ENCODE measurements at places on chromosomes 4 and X.

GRCh38 chr4:118279920-118280432, 72.8 kb downstream of the PRSS12 start:
- DNase-seq = no peak

DNA sequence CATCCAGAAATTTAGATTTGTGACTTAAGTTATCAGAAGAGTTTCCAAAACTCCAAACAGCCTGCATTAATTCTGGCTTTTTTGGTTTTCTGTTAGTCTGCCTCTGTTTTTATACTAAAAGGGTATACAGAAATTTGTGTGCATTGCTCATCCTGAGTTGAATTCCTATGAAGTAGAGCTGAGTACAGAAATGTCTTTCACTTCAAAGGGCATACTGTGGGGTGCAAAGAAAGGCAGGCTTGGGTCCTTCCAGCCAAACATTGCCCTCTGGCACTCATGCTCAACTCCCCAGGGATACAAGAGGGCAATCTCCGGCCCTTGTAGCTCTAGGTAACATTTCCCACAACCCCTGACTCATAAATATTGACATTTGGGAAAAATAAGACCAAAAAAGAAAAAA, 27.6 kb upstream of the TMEM184C start:
- DNase-seq = no peak

- no peak for DNase-seq
Observed at GRCh38 chr4:41318839-41319530, 62.3 kb downstream of the UCHL1 start.

- DNase-seq = no peak
Observed at GRCh38 chrX:24294619-24295018, 19.2 kb downstream of the SUPT20HL2 start.

GRCh38 chr4:138177278-138177968, 64.7 kb downstream of the SLC7A11 start:
- no peak for DNase-seq

DNA sequence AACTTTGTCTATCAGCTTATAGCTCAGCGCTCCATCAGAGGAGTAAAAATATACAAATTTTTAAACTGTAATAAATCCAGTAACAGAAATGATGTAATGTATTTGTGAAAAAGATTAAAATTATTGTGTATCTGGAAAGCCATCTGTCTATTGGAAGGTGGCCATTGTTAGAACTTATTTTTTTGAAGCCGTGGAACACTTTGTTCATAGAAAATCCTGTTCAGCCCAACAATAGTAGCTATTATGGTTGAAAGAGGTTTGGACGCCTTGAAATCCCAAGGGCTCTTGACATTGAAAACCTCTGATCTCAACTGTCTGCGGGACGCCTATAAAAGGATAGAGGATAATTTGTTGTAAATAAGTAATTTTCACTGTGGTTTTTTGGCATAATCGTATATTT, 98.3 kb downstream of the RAPGEF2 start:
- no peak for DNase-seq

DNA sequence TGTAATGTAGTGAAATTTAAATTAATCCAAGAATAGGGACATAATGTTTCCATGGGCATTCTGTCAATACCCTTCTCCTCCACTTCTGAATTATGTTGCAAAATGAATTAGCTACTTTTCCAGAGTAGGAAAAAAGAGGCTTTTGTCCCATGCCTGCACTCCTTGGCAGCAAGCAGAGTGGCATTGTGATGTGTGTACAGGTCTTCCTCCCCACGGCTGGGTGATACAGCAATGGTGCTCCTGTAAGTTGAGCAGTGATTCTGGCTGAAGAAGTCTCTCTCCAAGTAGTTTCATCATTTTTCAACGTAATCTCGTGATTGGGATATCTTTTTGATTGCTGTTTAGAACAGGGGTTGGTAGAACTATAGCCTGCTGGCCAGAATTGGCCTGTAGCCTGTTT, 59.9 kb downstream of the KIT start:
- no peak for DNase-seq

DNA sequence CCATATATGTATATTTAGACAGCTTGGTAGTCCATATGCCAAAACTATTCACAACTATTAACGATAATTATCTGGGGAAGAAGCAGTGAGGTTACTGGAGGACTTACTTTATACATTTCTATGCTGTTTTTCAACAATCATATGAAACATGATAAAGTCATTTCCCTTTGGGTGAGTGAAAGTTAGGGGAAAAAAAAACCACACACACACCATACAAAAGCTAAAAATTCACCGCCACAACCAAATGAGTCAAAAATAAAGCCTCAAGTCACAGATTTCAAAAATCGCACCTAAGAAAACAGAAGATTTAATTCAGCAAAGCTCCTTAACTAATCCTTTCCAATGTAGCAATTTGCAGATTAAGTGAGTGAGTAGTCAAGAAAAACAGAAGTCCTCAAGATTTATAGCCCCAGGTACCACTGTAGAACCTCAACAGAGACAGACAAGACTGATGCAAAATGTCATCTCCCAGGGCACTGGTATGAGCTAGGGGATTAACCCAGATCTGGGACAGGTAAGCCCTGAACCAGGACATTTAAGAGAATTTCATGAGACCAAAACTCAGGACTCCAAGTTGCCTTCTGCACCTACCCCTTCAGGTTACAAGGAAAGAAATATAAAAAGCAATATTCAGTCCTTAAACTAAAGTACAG, 35.1 kb downstream of the SYTL4 start:
- no peak for DNase-seq

- no peak for DNase-seq
Observed at GRCh38 chr4:1983846-1984405, 24.8 kb downstream of the NELFA start.

GRCh38 chr4:139824882-139825522, 159.4 kb downstream of the MGST2 start:
- DNase-seq = no peak

All from CD4-positive, alpha-beta T cell treated with Interleukin-12 subunit alpha and Interleukin-12 subunit beta, for 1 hour (primary cell).